ENCODE measurements at places on chromosomes 1 and 21.

DNA sequence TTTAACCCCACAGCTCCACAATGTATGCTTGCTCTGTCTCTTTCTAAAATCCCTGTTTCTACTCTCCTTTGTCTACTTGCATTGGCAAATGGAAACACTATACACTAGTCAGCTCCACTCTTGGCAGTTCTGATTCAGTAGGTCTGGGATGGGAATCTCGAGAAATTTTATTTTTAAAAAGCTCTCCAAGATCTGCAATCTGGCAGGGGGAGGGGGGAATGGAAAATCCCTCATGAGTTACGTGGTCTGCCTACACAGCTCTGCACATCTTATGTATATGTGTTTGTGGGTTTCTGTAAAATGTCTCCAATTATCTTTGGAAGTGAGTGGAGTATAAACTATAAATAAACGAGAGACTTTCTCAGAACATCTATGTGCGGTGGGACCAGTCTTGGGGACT is 9.9 kb upstream of the GALNT2 start:
- DNase-seq, result no peak

- DNase-seq, result no peak
These were observed 24.2 kb downstream of the MAEL start for GRCh38 chr1:167013108-167013929.

DNA sequence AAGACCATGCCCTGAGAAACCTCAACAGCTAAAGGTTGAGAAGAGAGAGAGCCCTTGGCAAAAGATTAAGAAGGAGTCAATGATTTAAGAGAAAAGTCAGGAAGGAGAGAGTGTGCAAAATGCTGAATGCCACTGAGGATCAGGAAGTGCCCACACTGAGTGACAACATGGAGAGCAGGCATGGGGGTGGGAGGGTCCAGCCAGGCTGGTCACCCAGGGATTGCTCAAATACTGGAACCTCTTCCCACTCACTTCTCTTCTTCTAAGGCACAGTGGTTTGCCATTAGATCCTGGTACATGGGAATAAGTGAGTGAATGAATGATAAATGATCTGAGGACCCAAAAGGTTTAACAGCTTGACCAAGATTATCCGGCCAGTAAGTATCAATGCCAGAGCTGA is 11.1 kb downstream of the PRR9 start:
- no peak for DNase-seq

GRCh38 chr1:119321666-119322419 is 46.7 kb upstream of the HAO2 start:
- no peak for DNase-seq

DNA sequence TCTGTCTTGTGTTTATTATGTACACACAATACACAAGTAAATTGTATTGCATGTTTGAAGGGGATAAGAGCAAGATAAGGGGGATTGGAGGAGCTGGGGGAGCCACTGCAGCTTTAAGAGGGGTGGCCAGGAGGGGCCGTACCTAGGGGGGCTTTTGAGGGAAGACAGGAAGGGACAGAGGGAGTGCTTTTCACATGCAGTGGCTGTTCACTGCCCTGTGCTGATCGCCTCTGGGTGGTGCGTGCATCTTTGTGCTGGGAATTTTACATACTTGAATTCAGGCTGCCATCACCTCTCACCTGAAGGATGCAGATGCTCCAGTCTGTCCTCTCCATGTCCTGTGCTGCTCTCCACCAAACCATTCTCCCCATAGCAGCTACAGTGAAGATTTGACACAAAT is 179.5 kb downstream of the PTPRU start:
- DNase-seq, result no peak

DNA sequence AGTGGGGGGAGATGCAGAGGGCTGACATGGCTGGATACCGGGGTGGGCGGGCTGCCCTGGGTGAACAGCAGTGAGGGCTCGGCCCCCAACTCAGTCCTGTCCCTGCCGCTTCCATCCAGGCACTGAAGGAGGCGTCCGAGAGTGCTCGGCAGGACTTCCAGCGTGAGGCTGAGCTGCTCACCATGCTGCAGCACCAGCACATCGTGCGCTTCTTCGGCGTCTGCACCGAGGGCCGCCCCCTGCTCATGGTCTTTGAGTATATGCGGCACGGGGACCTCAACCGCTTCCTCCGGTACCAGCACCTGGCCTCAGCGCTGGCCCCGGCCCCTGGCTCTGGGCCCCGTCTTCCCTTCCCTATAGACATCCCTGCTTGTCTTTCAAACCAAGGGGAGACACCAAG is 15.6 kb downstream of the NTRK1 start:
- DNase-seq, result no peak

GRCh38 chr1:25187077-25187476 is 45.2 kb downstream of the SYF2 start:
- DNase-seq, result no peak

DNA sequence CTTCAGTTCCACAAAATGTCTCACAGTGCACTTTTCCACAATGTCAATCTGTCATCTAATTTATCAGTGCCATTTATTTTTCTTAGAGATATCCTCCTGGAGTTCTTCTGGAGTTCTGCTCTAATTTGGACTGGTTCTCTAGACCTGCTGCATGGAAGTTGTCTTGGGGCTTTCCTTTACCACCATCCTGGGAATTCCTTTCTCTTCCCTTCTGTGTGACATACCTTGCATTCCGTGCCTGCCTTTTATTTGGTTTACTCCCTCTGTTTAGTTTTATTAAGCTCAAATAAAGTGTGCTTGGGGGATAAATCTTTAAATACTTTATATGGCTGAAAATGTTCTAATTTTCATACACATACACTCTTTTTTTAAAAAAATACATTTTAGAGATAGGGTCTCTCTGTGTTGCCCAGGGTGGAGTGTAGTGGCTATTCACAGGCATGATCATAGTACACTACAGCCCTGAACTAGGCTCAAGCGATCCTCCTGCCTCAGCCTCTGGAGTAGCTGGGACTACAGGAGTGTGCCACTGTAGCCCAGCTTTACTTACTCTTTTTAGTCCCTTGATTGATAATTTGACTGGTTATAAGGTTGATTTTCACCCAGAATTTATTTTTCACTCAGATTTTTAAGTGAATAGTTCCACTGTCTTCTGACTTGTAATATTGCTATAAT is 14.4 kb downstream of the MTF2 start:
- DNase-seq, result no peak

GRCh38 chr1:196538473-196538872 is 69.8 kb downstream of the KCNT2 start:
- no peak for DNase-seq

GRCh38 chr1:84374991-84375696 is 23.1 kb upstream of the DNASE2B start:
- no peak for DNase-seq

GRCh38 chr21:25368531-25368930 is 238.8 kb downstream of the MRPL39 start:
- no peak for DNase-seq

- DNase-seq, result no peak
These were observed 89.2 kb downstream of the GPR88 start for GRCh38 chr1:100627054-100627716.

DNA sequence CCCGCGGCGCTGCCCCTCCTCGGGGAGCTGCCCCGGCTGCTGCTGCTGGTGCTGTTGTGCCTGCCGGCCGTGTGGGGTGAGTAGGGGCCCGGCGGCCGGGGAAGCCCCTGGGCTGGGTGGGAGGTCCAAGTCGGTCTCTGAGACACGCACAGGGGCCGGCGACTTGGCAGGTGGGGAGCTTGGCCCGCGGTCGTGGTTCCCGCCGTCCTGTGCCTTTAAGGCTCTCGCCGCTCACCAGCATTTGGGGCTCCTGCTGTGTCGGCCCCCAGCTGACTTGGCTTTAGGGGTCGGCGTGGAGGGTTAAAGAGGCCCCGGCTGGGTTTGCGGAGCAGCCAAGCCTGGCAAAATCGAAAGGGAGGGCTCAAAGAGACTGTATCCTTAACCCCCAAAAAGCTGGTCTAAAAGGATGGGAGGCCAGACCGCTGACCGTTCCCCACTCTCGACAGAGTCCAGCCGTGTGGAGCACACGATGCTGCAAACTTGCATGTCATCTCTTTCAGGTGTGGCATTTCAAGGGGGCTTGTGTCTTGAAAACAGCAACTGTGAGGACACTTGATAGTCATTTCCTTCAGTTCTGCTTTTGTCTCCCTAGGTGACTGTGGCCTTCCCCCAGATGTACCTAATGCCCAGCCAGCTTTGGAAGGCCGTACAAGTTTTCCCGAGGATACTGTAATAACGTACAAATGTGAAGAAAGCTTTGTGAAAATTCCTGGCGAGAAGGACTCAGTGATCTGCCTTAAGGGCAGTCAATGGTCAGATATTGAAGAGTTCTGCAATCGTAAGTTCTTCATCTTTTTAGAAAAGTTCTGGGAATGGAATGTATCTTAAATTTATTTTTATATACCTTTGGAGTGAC is 540 bp downstream of the CD55 start:
- no peak for DNase-seq

- DNase-seq, result peak; percentile 85
These were observed 4.6 kb downstream of the IFFO2 start for GRCh38 chr1:18951818-18952391.

- no peak for DNase-seq
These were observed 5.5 kb upstream of the MMP23B start for GRCh38 chr1:1626207-1627141.

GRCh38 chr1:215219372-215219771 is 136.8 kb downstream of the KCNK2 start:
- DNase-seq, result no peak

DNA sequence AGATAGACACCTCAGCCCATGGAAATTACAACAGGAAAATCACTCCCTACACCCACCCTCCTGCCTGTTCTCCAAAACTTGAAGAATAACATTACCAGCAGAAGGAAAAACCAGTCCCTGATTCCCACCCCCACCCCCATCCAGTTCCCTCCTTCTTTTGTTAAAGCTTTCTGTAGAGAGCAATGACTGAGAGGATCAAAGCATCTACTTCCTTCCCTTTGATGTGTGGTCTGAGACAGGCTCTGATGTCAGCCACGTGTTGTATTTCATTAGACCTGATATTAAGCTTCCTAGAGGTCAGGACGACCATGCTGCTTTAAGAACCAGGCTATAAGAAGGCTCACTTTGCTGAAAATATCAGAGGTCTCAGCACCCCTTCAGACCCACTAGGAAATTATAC is 73.9 kb upstream of the HAO2 start:
- DNase-seq, result no peak

GRCh38 chr1:34975771-34976170 is 9.4 kb downstream of the TMEM35B start:
- no peak for DNase-seq

- DNase-seq, result no peak
These were observed 1.8 kb upstream of the LHX9 start for GRCh38 chr1:197915260-197915861.

DNA sequence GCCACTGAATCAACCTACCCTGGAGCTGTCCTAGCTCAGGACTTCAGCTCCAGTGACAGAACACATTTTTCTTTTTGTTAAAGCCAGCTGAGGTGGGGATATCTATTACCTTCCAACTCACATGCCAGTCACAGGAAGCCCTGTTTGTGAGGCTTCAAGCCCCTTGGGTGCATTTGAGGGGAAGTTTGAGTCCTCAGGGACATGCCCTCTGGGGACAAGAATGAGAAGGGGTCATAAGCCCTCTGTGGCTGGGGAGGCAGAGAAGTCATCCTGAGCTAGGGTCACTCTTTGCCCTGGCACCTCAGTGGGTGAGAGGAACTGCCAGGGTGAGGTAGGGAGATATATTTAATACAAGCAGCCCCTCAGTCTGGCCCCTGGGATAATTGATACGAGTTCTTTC is 33.5 kb upstream of the CLDN14 start:
- DNase-seq, result no peak

DNA sequence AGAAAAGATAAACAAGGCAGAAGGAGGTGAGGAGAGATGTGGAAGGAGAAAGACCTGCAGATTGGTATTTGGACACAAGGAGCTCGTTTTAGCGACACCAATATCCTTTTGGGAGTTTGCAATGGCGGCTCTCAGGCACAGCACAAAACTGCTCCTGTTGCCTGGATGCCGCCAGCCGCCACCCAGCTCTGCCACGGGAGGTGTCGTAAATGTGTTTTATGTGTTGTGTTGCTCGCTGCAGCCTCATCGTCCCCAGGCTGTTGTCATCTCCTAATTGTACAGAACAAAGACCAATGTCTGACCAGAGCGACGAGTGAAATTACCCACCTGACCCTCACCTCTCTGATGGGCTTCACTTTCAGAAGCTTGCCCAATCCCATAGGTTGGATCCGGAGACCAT is 96.6 kb upstream of the ZNF281 start:
- no peak for DNase-seq

GRCh38 chr1:86441581-86441980 is 17.6 kb downstream of the CLCA2 start:
- no peak for DNase-seq

DNA sequence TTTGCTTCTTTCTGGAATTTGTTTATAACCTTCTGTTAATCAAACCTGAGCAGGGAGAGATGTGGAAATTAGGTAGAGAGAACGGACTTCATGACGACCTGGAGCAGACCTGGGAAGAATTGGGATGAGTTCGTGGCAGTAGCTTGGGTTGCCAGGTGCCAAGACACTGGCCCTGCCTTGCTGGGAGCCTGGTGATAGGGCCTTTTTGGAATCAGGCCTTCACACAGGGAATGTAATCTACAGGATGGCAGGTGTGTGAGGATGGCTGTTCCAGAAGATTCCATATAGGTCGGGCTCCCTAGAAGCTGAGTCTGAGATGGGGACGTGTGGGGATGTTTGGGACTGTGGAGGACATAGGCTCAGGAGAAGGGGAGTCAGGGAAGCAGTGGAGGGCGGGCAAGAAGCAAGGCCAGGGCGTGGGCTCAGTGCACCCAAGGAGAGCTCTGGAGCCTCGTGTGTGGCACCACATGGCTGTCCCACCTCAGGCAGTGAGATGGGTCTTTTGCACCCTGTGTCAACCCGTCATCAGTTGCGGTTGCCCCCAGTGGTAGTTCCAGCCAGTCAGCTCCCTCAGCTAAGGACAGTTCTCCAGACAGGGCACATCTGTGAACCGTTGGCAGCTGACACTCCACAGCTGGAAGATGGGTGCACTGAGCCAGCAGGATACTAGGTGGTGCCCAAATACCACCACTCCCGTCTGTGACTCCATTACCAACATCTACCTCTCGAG is 395.9 kb downstream of the MATN1 start:
- no peak for DNase-seq

DNA sequence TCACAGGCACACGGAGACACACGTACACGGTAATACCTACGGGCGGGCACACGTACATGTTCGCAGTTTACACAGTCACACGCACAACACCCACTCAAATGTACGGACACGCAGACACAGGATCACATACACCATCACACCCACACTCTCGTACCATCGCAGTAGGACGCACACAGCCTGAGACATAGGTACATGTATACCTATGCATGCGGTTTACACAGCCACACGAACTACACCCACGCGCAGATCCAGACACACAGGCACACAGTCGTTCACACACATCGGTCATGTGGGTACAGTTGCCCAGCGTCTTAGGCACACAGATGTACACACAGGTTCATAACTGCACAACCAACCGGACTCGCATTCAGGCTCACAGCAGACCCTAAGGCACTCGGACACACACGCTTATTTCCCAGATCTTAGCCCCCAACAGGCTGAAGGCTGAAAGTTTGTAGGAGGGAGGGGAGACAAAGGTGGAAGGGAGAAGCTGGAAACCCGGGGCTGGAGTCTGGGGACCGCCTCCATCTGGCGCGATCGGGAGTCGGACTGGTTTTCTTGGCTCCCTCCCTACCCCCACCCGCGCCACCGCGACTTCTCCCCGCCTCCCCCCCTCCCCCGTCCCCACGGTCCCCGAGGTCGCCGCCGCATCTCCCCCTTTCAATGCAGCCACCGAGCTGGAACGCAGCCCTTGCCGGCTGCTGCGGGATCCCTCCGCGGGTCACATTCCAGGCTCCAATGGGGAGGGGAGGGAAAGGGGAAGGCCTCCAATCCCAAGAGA is 51.9 kb upstream of the SYNC start:
- DNase-seq, result peak; percentile 68
